A549 treated with DMSO at 1 μM for 4 hours (cell line): ENCODE measurements at places on chromosomes 5 and 9. TPM values are rescaled to one million over a fixed set of nuclear protein-coding genes. Genes with fewer than 3 reads are reported as not detected.

Gene CDH6
- total RNA-seq, result 0.10 to 0.42 TPM (median 0.20 TPM) in 5 replicates

Gene ATOX1
- 188 to 229 TPM (median 196 TPM) in 5 replicates for total RNA-seq

Gene NUTM2G
- 0.03 TPM in 1 of 5 replicates, not detected in the others for total RNA-seq

Gene PAPPA
- total RNA-seq, result 27.7 to 47.1 TPM (median 38.6 TPM) in 5 replicates

Gene SPINK1
- 0.37 to 1.4 TPM (median 0.92 TPM) in 5 replicates for total RNA-seq

Gene MSMP
- total RNA-seq, result 0.23 to 0.38 TPM in 2 of 5 replicates, not detected in the others

Gene TMEM171
- total RNA-seq, result 4.8 to 6.9 TPM (median 5.8 TPM) in 5 replicates

Gene SIMC1
- total RNA-seq, result 12.0 to 15.7 TPM (median 14.5 TPM) in 5 replicates

Gene NR3C1
- 37.0 to 56.6 TPM (median 48.3 TPM) in 5 replicates for total RNA-seq

Gene NKD2
- 8.7 to 13.3 TPM (median 10.7 TPM) in 5 replicates for total RNA-seq

Gene SPATA31A3
- not detected in 5 replicates for total RNA-seq
